ENCODE measurements at places on chromosomes 13 and 19. TPM values are rescaled to one million over a fixed set of nuclear protein-coding genes. Genes with fewer than 3 reads are reported as not detected.
A peak's percentile ranks its signal among the peaks of the same experiment; 100 is the strongest.

DNA sequence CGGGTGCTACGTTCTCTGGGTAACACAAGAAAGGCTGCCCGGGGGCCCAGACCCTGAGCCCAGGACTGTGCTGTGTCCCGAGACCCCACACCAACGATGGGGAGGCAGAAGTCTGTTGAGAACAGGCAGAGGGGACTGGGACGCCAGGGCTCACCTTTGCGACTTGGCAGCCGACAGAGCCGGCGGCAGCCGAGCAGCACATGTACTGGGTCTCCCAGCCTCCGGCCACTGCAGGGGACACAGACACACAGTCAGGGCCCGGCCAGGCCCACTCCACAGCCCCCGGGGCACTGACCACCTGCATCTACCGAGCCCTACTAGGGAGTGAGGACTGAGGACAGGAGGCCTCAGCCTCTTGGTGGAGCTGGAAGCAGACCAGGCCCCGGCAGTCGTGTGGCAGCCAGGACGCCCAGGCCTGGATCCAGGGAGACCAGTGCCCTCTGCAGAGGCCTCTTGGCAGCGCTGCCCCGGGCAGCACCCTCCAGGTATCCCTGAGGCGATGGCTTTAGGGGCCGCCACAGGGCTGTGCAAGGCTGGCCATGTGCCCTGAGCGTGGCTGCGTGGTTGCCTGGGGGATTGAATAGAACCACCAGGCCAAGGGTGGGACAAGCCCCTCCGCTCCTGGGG, 5.6 kb upstream of the ATP8B3 start:
- DNase-seq: no peak

GRCh38 chr19:17293605-17294004, 9.6 kb downstream of the ABHD8 start:
- DNase-seq: no peak

GRCh38 chr19:16261584-16262368, 62.9 kb upstream of the KLF2 start:
- no peak for DNase-seq

GRCh38 chr13:93559718-93560117, 333.1 kb downstream of the GPC6 start:
- DNase-seq: no peak

DNA sequence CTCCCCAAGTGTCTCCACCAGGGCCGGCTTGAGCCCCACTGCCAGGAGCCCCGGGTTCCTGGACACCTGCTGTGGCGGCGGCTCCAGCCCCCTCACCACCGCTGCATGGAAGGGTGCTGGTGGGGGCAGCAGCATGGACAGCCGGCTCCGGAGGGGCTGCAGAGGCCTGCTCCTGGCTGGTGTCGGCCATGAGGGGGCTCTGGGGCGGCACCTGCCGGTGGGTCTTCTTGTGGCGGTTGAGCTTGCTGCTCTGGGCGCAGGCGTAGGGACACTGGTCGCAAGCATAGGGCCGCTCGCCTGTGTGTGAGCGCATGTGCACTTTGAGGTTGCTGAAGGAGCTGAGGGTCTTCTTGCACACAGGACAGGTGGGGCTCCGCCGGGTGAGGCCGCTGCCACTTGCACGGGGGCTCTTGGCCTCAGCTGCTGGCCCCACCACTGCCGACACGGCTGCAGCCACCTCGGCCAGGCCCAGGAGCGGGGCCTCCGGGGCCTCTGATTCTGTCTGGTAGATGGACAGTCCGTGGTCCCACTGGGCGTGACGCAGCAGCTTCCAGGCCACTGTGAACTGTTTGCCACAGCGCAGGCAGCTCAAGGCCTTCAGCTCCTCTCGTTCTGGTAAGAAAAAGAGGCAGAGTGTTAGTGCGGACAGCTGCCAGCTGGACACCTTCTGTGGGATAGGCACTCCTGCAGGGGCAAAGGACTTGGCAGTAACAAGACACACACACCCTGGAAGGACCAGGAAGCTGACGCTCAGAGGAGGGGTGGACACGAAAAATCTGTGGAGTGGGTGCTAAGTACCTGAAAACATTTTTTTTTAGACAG, 4.1 kb downstream of the ZNF296 start:
- DNase-seq: no peak

- peak; percentile 63 for DNase-seq
Measured at GRCh38 chr13:112964971-112965492, 4.0 kb upstream of the MCF2L start.

TNFSF9 gene
- 3.0 TPM for total RNA-seq

OR7A5 gene
- total RNA-seq: not detected

Data from HT-29 (cell line).